WERI-Rb-1 (cell line): ENCODE measurements at places on chromosomes 1 and 21.

DNA sequence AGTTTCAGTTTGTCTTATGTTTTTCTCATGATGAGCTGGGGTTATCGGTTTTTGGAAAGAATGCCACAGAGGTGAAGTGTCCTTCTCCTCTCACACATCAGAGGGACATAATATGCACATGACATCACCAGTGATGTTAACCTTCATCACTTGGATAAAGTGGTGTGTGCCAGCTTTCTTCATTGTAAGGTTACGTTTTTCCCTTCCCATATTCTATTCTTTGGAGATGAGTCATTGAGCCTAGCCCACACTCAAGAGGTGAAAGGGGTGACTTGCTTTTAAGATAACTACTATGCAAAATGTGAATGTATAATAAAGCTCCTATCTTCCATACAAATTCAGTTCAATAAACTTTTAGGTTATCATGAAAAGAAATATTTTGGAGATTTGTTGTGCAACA, 36.7 kb upstream of the MAGI3 start:
- DNase-seq: no peak

DNA sequence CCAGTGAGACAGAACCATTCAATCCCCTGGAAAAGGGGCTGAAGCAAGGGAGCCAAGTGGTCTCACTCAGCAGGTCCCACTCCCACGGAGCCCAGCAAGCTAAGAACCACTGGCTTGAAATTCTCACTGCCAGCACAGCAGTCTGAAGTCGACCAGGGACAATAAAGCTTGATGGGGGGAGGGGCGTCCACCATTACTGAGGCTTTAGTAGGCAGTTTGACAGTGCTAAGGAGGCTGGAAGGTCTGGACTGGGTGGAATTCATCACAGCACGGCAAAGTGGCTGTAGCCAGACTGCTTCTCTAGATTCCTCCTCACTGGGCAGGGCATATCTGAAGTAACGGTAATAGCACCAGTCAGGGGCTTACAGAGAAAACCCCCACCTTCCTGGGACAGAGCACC, 105.4 kb upstream of the GORAB start:
- peak; percentile 6 for DNase-seq

DNA sequence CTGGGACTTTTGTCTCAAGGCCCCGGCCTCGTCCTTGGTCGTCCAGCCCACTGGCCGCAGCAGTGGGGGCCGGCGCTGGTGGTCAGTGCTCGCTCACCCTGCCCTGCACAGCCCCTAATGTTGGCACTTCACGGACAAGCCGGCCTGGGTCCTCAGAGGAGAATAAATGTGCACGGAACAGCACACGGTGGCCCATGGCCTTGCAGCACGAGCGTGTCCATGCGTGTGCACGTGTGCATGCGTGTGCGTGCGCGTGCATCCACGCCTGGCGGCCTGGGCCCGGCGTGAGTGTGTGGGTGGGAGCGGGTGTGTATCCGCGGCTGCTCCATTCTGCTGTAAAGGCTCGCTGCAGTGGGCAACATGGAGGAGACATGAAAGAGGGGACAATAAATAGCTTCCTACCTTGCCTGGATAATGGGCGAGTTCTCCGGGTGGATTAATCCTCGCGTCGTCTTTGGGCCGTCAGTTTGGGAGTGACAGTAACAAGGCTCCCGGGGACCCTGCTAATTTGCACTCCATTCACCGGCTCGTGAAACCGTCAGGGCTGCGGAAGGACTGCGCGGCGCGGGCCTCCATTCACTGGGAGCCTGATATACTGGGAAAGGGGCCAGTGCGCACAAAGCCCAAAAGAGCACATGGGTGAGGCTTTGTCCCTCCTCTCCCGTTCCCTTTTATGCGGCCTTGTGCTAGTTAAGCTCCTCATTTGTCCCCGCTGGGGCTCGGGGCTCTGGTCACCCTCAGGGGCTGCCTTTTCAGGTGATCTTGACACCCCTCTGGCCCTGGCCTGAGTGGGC, 142.8 kb downstream of the PRDM16 start:
- DNase-seq: no peak

GRCh38 chr1:101022294-101022693, 3.3 kb downstream of the DPH5 start:
- DNase-seq: no peak

GRCh38 chr21:43001316-43001715, 27.0 kb downstream of the PKNOX1 start:
- DNase-seq: no peak

- no peak for DNase-seq
These were observed 46.8 kb upstream of the PPM1J start for GRCh38 chr1:112761714-112762480.

DNA sequence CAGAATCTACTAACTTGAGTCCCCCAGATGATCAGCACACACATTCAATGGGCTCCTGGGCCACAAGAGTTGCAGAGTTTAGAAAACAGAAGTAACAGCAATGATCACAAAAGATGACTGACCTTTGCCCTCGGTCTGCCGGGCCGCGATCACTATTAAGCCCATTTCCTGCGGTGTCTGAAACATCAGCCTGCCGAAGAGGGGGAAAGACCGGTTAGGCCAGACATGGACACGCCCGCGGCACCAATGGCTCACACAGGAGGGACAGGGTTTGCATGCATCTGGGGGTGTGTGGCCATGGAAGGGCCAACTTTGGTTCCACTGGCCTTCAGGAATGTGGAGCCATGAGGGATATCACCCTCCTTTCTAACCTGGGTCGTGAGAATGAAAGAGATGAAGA, 68.2 kb downstream of the SIM2 start:
- DNase-seq: no peak

DNA sequence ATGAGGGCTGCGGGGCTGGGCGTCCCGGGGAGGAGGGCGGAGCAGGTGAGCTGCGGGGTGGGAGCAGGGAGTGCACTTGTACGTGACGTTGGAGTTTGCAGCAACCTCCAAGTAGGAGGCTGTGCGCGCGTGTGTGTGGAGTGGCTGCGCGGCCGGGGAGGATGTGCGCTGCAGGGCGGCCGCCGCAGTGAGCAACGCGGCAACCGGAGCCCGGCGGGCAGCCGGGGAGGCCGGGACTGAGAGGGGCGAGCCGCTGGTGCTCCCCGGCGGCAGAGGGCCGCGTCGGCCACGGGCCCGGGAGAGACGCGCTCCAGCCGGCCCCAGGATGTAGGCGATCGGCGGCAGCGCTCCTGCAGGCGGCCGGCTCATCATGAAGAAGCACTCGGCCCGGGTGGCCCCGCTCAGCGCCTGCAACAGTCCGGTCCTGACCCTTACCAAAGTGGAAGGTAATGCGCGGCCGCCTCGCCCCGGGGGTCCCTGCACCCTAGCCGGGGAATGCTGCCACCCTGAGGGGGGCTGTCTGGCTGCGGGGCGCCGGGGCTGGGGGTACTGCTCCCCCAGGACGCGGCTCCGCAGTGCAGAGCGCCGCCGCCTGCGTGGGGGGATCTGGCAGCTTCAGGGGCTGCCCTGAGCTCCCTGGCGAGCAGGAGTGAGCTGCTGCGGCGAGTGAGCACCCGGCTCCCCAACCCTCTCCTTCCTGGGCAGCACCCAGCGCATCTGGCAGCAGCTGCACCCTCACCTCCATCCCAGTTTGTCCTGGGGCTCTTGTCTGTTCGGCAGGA, 158.9 kb upstream of the COA6 start:
- peak; percentile 74 for DNase-seq

DNA sequence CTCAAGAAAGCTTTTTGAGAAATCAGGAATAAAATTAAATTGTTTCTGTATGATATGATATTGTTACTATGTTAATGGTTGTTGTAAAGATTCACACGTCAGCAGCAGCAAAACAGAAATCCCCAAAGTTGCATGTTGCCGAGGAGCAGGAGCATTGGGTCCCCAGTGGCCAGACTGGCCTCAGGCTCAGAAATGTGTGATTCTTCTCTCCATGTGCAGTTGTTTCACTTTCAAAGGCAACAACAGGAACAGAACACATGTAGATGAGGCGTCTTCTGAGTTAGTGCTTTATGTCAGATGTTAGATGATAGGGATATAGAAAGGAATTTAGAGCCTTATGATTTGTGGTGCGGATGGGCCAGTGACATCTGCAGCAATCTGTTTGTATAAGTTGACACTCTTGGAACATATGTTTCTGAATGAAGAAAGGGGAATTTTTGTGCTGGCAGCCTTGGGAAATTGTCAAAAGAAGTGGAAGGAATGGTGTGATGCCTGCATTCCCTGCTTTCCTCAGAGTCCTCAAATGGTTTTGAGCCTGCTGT, 2.1 kb upstream of the TTLL7 start:
- no peak for DNase-seq

DNA sequence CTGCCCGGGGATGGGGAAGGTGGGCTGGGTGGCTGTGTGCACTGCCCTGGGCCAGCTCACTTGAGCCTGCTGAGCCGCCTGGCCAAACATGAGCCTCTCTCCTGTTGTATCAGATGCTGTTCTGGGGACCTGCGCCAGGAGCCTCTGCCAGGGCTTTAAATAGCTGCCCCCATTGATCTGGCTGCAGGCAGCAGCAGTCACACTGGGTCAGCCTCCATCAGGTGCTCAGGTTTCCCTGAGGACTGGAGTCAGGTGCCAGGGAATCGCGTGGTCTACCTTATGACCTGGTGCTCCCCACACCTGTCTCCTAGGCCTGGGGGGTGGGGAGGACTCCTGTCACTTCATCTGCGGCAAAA, 700 bp upstream of the CCDC28B start:
- no peak for DNase-seq

DNA sequence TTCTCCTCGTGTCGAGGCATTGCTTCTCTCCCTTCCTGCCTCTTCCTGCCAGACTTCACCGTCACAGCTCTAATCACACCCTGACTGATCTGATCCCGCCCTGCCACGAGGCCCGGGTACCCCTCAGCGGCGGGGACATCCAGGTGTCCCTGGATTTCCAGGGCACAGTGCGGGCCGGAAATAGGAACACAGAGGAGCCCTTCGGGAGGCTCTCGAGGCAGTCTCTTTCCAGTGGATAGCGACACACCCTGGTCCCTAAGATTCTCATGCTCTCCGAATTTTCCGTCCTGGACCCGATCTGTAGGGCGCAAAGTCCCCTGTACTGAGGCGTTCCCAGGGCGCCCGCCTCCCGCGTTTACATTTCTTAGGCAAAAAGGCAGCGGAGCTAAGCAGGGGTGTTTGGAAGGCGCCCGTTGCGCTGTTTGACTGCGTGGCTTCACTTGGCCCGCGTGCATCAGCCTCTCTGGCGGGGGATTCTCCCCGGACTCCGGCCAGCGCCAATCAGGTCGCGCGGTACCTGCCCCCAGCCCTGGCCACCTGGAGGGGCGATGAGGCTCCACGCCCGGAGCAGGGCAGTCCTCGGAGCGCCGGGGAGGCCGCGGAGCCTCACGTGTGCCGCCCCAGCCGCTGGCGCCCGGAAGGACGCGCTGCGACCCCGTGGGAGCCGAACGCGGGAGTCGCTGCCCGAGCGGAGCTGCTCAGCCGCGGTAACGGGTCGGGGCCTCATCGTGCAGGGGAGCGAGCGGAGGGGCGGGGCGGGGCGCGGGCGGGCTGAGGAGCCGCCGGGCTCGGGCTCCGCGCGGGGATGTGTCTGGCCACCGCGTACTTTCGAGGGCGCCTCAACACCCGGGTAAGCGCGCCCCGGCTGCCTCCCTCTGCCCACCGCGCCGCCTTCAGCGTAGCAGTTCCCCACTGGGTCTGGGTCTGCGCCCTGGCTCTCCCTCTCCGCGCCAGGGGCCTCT, at the start of gene FAM163A:
TSS of gene FAM163A (plus strand) at position 575 of the 962 bp plus-strand sequence. CDS start 69,807 bp downstream, outside the sequence.
- peak; percentile 70 for DNase-seq

DNA sequence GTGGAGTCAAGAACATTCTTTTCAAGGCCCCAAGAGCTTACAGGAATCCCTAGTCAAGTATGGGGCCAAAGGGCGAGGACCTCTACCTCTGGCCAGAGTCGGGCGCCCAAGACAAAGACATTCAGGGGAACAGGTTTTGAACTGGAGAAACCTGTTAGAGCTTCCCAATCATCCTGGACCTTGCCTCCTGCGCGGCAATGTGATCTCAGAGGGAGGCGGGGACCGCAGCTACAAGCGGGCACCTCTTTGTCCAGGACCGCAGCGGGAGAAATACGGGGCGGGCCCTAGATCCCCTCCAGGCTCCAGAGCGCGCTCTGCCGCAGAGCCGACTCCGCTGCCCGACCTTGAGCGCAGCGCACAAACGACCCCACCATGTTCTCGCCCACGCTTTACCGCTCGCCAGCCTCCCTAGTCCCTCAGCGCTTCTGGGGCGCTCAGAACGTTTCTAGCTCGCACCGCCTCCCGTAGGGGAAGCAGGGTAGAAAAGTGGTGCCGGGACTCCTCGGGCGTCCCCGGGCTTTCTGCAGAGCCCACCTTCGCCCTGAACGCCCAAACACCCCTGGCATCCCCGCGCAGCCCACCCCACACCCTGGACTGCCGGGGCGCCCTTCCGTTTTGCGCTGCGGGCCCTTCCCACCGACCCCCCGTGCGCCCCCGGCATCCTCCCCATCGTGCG, 28.1 kb downstream of the RABIF start:
- DNase-seq: peak; percentile 86

GRCh38 chr1:50955116-50955515, 5.0 kb downstream of the FAF1 start:
- no peak for DNase-seq

- DNase-seq: peak; percentile 10
These were observed 44.0 kb upstream of the FMO2 start for GRCh38 chr1:171140956-171141687.

DNA sequence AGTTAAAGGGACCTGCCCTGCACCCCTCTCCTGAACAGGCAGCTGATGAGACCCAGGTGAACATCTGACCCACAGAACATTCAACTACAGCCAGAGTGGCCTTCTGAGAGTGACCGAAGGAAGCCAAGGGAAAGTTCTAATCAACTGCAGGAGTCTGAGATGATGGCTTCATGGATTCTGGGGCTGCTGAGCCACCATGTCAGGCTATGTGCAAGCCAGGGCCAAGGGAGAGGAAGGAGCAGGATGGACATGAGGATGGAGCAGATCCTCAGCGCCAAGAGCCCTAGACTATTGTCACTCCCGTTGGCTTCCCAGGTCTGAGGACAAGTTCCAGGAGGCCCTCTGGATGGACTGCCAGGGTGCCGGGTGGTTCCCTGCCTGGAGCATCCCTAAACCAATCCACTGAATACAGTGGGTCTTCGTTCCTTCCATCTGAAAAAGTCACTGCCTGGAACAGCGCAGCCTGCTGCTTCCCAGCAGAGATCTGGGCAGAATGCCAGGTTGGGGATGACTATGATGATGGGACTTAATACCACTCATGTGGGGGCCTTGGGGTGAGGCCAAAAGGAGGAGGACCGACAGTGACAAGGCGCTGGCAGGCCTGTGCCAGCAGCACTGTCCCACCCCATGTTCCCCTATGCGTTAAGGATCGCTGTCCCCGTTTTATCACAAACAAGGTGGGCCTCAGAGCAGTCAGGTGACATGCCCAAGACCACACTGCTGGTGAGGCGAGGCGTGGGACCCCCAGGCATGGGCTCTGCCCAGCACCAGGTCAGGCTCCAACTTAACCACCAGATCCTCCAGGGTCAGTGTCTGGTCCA, 19.8 kb downstream of the SPOCD1 start:
- peak; percentile 4 for DNase-seq
